GM23338 (cell line): ENCODE measurements at places on chromosomes 2 and 18. TPM values are rescaled to one million over a fixed set of nuclear protein-coding genes. Genes with fewer than 3 reads are reported as not detected.

Gene ASB18
- polyA plus RNA-seq, result not detected in 2 replicates

Gene TMEM17
- polyA plus RNA-seq, result 1.2 and 1.7 TPM in 2 replicates

Gene CAPN14
- 0.15 TPM in 1 of 2 replicates, not detected in the other for polyA plus RNA-seq

Gene SULT1C2
- 1.2 and 1.9 TPM in 2 replicates for polyA plus RNA-seq

Gene RNF152
- polyA plus RNA-seq, result 0.47 and 1.2 TPM in 2 replicates

Gene TUBA3E
- 0.31 TPM in 1 of 2 replicates, not detected in the other for polyA plus RNA-seq

Gene CYP27C1
- polyA plus RNA-seq, result 1.1 and 1.8 TPM in 2 replicates

Gene POTEI
- 0.24 and 0.30 TPM in 2 replicates for polyA plus RNA-seq

Gene MRPS5
- 75.6 and 79.0 TPM in 2 replicates for polyA plus RNA-seq

Gene PLCD4
- 1.3 and 1.7 TPM in 2 replicates for polyA plus RNA-seq

Gene PLCL1
- polyA plus RNA-seq, result not detected in 2 replicates

Gene FLACC1
- 0.27 TPM in 1 of 2 replicates, not detected in the other for polyA plus RNA-seq

Gene HRH4
- 0.07 TPM in 1 of 2 replicates, not detected in the other for polyA plus RNA-seq

Gene SERPINB13
- polyA plus RNA-seq, result not detected in 2 replicates

Gene CHRND
- polyA plus RNA-seq, result 0.11 TPM in 1 of 2 replicates, not detected in the other

Gene SLC9A2
- 0.03 and 0.05 TPM in 2 replicates for polyA plus RNA-seq

Gene RAB27B
- 0.13 and 0.47 TPM in 2 replicates for polyA plus RNA-seq

Gene CHN1
- 26.3 and 28.1 TPM in 2 replicates for polyA plus RNA-seq

Gene TLX2
- polyA plus RNA-seq, result 0.16 TPM in 1 of 2 replicates, not detected in the other

Gene CFAP221
- polyA plus RNA-seq, result 0.65 and 0.96 TPM in 2 replicates

Gene SCG2
- 0.18 TPM in 1 of 2 replicates, not detected in the other for polyA plus RNA-seq

Gene ACMSD
- polyA plus RNA-seq, result 0.11 and 0.24 TPM in 2 replicates

Gene IL36B
- not detected in 2 replicates for polyA plus RNA-seq

Gene DSG4
- polyA plus RNA-seq, result not detected in 2 replicates

Gene UGT1A10
- polyA plus RNA-seq, result not detected in 2 replicates

Gene SULT1C4
- polyA plus RNA-seq, result 0.56 and 0.87 TPM in 2 replicates
